ENCODE measurements at places on chromosomes 1 and 21.

DNA sequence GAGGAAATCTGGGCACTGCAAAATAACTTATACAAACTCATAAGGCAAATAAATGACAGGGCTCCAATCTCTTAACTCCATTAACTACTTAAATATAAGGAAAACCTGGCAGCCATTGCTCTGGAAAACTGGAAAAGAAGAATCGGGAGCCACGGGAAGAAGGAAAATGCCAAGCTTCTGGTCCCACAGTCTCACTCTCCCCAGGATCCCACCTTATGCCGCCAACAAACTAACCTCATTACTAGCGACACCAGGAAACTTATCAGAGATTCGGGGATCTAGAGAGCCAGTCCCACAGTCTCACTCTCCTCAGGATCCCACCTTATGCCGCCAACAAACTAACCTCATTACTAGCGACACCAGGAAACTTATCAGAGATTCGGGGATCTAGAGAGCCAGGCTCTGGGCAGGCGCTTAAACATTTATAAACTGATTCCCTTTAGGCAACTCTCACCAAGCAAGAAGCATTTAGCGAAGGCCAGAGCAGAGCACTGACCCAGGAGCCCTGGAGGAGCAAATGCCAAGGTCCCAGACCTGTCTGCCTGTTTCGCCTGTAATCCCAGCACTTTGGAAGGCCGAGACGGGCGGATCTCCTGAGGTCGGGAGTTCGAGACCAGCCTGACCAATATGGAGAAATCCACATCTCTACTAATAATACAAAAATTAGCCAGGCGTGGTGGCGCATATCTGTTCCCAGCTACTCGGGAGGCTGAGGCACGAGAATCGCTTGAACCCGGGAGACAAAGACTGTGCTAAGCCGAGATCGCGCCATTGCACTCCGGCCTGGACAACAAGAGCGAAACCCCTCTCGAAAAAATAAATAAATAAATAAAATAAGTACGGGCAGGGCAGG, 720 bp downstream of the PSMB2 start:
- no peak for DNase-seq

GRCh38 chr1:187691439-187691838, 862.7 kb downstream of the PLA2G4A start:
- no peak for DNase-seq

- DNase-seq: no peak
Measured at GRCh38 chr1:43255438-43256210, 14.2 kb upstream of the TMEM125 start.

DNA sequence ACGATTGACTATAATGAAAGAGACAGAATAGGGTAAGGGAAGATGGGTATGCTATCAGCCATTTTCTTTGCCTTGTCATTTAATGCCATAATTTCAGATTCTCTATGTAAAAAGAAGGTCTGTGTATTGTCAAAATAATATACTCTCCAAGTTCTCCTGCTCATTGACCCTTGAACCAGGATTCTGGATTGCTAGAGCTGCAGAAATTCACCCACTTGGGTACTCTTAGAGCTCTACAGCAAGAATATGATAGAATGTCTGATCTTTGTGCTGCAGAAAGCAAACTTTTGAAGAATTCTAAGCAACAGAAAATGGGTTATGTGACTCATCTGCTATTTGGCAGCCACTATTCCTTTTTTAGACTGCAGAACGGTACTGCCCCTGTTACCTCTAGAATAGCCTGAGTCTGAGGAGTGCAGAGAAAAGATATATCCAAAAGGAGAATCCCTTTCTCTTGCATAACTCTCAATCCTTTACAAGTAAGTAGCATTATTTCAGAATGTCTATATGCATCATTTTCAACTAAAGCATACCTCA, 78.2 kb upstream of the TENT5C start:
- DNase-seq: no peak

DNA sequence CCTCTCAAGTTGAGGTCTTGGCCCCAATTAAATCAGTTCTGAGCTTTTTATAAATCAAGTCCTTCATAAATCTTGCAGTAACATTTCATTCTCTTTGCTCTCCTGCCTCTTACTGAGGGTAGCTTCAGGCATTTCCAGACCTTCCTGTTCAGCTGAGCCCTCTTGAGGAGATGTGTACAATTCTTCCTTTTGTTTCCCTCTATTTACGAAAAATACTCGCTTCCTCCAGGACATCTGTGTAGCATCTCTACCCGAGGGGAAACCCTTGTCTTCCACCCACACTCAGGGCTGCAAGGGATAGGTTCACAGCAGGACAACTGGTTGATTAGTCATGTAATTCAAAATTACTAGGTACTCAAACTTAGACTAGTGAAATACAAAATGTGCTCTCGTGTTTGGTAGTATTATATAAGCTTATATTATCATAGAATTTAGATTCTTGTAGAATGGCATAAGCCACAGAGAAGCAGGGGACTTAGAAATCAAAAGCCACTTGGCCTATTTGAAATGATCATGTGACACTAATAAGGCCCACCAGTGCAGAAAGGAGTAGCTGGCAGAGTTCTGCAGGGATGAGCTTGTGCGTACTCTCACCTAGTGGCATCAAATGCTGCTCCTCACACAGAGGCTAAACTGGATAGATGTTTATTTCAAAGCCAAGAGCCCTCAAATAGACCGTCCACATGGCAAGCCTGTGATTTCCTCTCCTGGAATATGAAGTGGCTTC, 126.7 kb downstream of the GDAP2 start:
- no peak for DNase-seq

GRCh38 chr1:208510192-208510952, 266.2 kb upstream of the PLXNA2 start:
- no peak for DNase-seq

DNA sequence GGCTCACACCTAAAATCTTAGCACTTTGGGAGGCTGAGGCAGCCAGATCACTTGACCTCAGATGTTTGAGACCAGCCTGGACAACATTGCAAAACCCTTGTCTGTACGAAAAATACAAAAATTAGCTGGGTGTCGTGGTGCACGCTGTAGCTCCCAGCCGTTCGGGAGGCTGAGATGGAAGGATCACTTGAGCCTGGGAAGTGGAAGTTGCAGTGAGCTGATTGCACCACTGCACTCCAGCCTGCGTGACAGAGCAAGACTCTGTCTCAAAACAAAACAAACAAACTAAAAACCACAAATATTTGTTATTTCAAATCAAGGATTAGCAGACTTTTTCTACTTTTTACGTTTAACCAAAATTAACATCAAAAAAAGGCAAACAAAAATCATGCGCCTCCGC, 31.3 kb downstream of the INKA2 start:
- DNase-seq: no peak

DNA sequence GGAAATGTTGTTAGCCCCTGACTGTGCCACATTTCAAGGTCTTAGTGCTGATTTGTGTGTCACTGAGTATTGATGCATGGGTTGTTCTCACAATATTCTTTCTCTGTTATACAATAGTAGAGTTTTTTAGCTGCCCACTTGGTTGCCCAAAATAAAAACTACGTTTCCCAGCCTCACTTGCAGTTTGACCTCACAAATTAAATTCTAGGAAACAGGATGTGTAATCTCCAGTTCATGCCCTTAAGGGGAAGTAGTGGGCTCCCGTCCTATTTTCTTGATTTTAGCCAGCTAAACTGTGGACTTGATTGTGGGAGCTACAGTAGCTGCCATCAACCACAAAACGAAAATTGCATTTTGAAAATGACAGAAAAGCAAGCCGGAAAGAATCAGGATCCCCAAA, 27.3 kb upstream of the LAMC1 start:
- DNase-seq: no peak

DNA sequence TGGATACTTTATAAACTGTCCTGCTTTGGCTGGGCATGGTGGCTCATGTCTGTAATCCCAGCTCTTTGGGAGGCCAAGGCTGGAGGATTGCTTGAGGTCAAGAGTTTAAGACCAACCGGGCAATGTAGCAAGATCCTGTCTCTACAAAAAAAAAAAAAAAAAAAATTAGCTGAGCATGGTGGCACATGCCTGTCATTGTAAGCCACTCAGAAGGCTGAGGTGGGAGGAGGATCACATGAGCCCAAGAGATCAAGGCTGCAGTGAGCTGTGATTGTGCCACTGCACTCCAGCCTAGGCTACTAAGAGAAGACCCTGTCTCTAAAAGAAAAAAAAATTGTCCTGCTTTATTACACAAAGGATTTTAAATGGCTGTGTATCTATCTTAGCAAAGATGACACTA, 95.2 kb downstream of the LBR start:
- DNase-seq: no peak

GRCh38 chr1:56992318-56993125, 26.7 kb upstream of the C8B start:
- no peak for DNase-seq

GRCh38 chr1:192512426-192513162, 63.0 kb upstream of the RGS1 start:
- peak; percentile 33 for DNase-seq

- peak; percentile 11 for DNase-seq
Measured at GRCh38 chr1:232571523-232571922, 58.4 kb downstream of the SIPA1L2 start.

- no peak for DNase-seq
Measured at GRCh38 chr1:227270554-227270953, 47.7 kb downstream of the CDC42BPA start.

DNA sequence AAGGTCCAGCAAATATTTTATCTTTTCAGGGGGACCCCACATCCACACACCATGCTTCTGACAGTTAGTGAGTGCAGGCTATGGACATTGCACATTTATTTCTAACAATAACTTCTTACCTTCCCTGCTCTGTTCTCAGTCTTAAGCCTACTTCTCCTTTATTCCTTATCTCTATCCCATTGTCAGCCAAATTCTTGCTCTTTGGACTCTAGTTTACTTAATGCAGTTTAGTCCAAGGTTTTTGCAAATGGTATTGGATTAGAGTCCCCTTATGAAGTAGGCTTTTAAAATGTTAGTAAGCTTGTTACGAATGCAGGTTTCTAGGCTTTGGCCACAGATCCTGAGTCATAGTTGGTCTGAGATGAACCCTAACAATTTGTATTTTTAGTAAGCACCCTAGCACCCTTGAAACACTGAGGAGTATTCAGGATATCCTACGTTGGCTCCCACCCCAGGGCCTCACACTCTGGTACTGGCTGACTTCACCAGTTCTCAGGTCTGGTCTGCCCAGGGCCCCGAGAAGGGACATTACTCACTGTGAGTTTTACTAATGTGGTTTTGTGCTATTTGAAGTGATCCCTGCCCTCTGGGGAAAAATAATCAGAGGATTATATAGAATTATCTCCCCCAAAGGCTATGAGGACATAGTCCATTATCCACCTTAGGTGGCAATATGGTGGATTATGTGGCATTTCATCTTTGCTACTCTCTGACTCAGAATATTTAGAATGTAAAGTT, 239.5 kb downstream of the TGFB2 start:
- DNase-seq: no peak

GRCh38 chr1:81371864-81372263, 428.9 kb upstream of the ADGRL2 start:
- DNase-seq: no peak

DNA sequence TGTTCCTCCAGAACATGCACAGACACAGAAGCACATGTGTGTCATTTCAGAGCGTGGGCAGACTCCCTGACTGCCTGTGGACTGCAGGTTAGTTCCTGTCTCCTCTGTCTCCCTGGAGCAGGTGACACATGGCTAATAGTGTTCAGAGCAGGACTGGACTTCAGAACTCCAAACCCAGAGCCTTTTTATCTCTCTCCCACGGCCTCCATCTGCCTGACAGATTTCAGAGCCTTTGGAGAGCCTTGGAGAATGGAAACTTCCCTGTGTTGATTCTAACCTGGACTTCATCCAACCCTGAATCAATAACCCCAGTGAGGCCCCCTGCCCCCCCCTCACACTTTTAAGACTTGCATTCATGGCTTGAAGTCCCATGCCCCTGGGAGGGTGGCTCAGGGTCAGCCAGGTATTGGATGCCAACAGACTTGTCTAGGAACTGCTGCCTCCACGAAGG, 44.4 kb downstream of the C1orf198 start:
- DNase-seq: no peak

DNA sequence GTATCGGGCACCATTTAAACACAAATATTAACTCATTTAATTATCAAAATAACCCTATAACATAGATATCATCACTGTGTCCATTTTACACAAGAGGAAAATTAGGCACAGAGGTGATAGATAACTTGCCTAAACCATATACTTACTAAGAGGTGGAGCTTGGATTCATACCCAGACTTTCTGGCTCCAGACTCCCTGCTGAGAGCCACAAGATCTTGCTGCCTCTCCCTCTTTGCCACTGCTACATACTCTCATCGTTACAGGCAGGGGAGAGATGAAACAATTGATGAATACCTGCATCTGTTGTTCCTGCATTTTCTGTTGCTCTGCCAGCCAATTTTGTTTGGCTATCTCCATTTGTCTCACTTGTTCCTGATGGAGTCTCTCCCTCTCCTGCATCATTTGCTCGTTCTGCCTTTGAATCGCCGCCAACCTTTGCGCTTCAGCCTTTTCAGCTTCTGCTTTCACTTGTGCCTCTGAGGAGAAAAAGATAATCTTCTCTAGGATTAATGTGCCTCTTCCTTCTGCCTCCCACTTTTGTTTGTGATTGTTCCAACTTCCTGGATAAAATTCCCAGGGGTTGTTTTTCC, 10.6 kb downstream of the GBP5 start:
- no peak for DNase-seq

- DNase-seq: no peak
Measured at GRCh38 chr1:229147072-229147471, 123.8 kb upstream of the RAB4A start.

- DNase-seq: peak; percentile 81
Measured at GRCh38 chr1:243587823-243588560, 262.1 kb downstream of the AKT3 start.

GRCh38 chr1:38489844-38490270, 369.7 kb downstream of the RRAGC start:
- DNase-seq: peak; percentile 75

DNA sequence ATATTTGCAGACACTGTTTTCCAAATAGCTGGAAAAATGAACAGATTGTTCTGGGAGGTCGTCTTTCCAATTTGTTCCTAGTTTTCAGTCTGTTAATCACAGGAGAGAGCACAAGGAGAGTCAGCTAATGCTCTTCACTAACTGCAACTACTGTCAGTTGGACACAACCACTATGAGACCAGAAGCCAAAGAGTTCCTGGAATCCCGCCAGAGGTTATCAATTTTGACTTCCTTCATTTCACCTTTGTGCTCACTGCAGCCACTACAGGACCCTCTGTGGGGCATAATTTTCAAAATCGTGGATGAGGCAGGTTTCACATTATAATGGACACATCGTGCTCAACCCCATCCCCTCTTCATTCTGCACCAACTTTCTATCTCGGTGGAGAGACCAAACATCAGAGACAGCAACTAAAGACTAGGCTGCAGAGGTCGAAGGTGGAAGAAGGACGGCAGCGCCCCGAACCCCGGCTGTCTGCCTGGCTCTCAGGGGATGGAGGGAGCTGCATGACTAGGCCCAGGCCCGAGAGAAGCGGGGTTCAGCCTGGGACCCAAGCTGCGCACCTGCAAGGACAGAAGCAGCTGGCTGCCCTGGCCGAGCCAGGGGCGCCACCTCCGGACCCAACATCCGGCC, 602 bp downstream of the KIAA0319L start:
- DNase-seq: peak; percentile 68

GRCh38 chr1:46517932-46518498, 28.4 kb downstream of the DMBX1 start:
- DNase-seq: no peak
